ENCODE measurements at places on chromosomes 1 and 21.
A peak's percentile ranks its signal among the peaks of the same experiment; 100 is the strongest.

DNA sequence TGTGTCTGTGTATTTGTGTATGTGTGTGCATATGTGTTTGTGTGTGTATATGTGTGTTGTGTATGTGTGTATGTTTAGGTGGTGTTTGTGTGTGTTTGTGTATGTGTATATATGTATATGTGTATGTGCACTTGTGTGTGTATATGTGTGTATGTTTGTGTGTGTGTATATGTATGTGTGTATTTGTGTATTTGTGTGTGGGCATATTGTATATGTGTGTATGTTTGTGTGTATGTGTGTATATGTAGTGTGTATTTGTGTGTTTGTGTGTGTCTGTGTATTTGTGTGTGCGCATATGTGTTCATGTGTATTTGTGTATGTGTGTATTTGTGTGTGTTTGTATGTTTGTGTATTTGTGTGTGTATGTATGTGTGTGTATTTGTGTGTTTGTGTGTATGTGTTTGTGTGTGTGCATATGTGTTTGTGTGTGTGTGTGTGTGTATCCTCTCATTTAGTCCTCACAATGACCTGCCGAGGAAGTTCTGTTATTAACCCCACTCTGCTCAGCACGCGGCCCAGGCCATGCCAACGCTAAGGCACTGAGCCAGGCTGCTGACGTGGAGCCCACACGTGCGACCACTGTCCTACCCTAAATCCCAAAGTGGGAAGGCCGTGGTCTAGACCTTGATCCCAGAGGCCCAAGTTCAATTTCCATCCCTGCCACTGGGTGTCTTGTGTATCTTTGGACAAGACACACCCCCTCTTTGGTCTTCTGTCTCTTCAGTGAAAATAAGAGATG lies 43.2 kb upstream of the TMEM51 start:
- no peak for DNase-seq

- DNase-seq, result no peak
These were observed 157.9 kb upstream of the NRIP1 start for GRCh38 chr21:15222707-15223106.

DNA sequence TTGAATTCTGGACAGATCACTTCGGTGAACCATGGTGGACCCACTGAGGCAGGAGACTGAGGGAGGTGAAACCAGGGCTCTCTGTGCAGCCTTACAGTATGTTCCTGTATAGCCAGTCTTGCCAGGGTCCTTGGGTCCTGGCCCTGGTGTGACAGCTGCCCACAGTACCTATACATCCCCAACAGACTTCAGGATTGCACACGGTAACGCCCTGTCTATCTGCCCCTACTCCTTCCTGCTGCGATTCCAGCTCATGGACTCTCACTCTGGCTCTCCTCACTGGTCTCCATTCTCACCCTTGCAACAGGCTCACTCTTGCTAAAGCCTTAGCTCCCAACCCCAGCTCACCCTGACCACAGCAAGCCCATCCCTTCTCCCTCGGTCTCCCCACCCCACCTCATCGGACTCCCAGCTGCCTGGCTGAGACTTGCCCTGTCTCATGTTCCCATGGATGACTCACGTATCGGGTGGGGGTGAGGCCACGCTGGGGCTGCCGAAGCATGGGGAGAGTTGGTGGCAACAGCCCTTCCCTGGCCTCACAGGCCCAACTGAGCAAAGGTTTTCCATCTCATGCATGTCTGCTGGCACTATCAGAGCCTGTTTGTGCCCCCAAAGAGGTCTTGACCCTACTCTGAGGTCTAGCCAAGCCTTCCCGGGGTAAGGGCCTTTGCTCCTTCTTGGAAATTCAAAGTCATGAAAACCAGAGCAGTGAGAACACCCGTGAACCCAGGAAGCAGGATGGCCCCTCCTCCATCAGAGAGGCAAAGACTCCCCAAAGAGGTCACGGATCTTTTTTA lies 7.1 kb downstream of the PHLDA3 start:
- DNase-seq, result peak; percentile 67

GRCh38 chr1:150165622-150166612 lies 16.2 kb downstream of the PLEKHO1 start:
- peak; percentile 25 for DNase-seq

GRCh38 chr1:164804366-164804765 lies 245.4 kb downstream of the PBX1 start:
- no peak for DNase-seq

GRCh38 chr1:19372136-19372514 lies 60.0 kb downstream of the SLC66A1 start:
- DNase-seq, result no peak

GRCh38 chr1:3548156-3548893 lies 63.0 kb downstream of the MEGF6 start:
- no peak for DNase-seq

- DNase-seq, result no peak
These were observed 215.5 kb downstream of the MRPL39 start for GRCh38 chr21:25391777-25392176.

GRCh38 chr21:44840771-44841170 lies 22.9 kb upstream of the SUMO3 start:
- no peak for DNase-seq

- no peak for DNase-seq
These were observed 416.3 kb upstream of the ESRRG start for GRCh38 chr1:217139513-217139912.

DNA sequence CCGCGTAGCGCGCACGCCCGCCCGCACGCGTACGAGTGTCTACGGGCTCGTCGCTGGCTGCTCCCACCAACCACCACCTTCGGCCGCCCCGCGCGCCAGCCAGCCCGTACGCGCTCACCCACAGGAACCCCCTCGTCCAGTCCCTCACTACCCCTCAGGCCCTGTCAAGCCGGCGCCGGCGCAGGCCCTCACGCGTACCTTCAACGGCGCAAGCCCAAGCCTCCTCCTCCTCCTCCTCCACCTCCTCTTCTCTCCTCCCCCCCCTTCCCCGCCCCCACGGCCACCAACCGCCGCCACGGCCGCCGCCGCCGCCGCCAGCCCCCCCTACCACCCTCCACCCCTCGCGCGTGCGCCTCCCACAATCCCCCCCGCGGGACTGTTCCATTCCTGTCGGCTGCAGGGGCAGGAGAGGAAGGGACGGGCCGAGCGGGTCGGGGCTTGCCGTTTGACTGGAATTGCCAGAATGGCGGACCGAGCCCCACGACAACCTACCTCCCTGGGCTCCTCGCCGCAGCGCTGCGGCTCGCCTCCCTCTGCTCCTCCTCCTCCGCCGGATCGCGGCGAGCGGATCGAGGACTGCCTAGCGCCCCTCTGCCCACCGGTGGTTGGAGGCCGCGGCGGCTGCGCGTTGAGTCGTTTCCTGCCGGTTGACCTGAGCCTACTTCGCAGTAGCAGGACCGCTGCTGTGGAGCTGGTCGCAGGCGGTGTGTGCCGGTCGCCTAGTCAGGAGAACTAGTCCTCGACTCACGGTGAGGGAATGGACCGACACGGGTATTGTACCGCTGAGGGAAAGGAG lies at the start of gene ASH1L:
Gene ASH1L, minus strand, starts transcription at position 223 of the 796 bp plus-strand sequence. CDS start 41,284 bp downstream, outside the sequence.
- peak; percentile 95 for DNase-seq

DNA sequence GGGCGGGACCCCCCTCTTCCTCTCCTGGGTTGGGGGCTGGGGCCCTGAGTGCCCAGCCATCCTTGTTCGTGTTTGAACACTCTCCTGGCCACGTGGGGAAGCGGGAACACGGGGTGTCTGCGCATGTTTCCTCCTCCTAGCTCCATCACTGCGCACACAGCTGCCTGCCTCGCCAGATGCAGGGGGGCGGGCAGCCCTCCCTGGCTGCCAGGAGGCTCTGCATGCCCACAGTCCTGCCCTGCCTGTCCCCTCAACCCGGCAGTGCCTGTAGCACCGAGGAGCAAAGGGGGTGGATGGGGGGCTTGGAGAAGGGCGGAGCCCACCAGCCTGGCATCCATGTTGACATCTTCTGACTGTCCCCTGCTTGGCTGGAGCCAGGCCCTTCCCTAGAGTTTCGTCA lies 1.8 kb upstream of the SLC25A34 start:
- DNase-seq, result no peak

- DNase-seq, result no peak
These were observed 2.7 kb downstream of the DDX20 start for GRCh38 chr1:111758373-111758772.

DNA sequence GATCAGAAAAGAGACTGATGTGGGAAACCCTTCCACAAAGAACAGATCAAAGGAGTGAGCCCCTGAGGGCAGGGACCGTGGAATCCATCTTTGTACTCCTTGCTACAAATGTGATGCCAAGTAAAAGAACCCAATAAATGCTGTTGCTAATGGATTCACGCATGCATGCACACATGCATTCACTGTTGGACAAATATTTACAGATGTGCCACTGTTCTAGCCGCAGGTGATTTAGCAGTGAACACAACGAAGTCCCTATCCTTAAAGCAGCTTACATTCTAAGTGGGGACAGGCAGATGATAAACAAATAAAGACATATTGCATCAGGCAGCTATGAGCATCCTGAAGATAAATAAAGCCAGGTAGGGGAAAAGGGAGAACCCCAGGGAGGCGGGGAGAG lies 67.8 kb downstream of the ITPKB start:
- DNase-seq, result no peak

DNA sequence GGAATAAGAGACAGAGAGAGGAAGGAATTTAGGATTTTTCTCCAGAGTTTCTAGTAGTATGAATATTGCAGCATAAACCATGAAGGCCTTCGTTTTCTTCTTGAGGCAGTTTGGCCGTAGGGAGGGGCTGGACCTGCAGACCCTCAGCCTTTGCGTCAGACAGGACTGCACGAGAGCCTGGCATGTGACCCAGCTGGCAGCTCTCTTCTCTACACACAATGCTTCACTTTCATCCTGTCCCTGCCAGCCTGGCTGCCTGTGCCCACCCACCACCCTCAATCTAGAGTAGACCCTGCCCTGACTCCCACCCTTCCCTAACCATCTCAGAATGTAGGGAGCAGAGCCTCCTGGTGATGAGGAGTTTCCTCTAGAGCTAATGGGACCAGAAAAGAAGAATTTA lies 1.6 kb downstream of the CA14 start:
- no peak for DNase-seq

- no peak for DNase-seq
These were observed 69.6 kb upstream of the B3GALT2 start for GRCh38 chr1:193256019-193256418.

DNA sequence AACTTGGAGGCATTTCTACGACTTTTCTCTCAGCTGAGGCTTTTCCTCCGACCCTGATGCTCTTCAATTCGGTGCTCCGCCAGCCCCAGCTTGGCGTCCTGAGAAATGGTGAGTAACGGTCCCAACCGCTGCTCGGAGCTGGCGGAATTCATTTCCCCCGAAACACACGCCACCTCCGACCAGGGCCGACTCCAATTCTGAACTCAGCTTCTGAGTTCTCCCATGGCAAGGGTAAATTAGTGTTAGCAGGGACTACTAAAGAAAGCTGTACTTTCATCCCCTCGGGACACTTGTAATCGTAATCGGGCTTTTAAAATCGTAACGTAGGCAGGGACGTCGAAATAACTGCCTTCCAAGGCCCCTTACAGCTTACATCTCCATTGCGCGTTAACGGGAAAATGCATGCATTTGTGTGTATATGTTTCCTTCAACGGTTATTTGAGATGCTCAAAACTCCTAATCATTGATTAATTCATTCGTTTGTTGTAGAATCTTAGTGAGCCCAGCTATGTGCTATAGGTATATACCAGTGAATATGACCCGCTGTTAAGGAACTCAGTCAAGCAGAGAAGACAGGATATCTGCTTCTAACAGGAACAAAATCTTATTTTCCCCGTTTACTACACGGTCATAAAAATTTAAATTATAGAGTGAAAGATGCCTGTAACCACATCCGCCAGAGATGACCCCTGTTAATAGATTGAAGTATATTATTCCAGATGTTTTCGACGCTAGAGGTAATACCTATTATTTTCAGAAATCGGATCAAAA lies 472 bp downstream of the DTL start:
- DNase-seq, result no peak

- no peak for DNase-seq
These were observed 450 bp downstream of the S100A10 start for GRCh38 chr1:151993084-151993733.

- DNase-seq, result no peak
These were observed 138.6 kb downstream of the LIPI start for GRCh38 chr21:14071902-14072734.
